Activated T-helper 17 cell treated with anti-CD3 and anti-CD28 coated beads, Interleukin-2, amount 50 U/mL, for 72 hours (primary cell): ENCODE measurements at places on chromosomes 13 and 19. TPM values are rescaled to one million over a fixed set of nuclear protein-coding genes. Genes with fewer than 3 reads are reported as not detected.
A peak's percentile ranks its signal among the peaks of the same experiment; 100 is the strongest.

GRCh38 chr13:113171250-113172125, 13.0 kb downstream of the PROZ start:
- no peak for ATAC-seq

DNA sequence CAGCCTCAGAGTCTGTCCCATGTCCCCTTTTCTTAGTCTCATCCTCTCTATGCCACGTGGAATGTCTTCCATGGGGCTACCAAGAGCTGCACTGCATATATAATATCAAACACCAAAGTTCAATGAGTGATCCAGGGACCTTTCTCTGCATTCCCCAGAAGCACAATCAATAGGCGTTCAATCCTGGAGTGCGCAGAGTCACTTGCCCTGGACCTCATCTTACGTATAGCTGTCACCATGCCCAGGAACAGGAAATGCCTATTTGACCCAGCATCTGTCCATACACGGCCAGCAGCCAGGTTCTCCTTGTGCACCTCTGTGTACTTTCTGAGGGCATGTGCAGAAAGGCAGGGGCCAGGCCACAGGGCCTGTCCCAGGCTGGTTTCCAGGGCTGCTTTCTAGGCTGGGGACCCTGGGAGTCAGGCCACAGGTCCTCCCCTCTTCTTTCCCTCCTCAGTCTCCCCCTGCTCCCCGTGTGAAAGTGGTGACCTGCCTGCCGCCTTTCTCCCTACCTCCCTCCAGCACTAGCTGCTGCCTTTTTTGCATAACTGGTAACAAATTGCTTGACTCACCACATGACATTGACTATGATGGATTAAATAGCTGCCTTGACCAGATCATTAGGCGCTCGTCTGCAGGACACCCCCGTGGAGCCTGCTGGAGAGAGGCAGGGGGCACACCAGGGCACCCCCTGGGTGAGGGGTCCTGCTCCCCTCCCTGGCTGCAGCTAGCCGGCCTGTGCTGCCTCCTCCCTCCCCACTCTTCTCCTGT, 222.0 kb downstream of the ZNF536 start:
- no peak for ATAC-seq

GRCh38 chr19:9881720-9882119, 46.6 kb downstream of the PIN1 start:
- ATAC-seq: no peak

DNA sequence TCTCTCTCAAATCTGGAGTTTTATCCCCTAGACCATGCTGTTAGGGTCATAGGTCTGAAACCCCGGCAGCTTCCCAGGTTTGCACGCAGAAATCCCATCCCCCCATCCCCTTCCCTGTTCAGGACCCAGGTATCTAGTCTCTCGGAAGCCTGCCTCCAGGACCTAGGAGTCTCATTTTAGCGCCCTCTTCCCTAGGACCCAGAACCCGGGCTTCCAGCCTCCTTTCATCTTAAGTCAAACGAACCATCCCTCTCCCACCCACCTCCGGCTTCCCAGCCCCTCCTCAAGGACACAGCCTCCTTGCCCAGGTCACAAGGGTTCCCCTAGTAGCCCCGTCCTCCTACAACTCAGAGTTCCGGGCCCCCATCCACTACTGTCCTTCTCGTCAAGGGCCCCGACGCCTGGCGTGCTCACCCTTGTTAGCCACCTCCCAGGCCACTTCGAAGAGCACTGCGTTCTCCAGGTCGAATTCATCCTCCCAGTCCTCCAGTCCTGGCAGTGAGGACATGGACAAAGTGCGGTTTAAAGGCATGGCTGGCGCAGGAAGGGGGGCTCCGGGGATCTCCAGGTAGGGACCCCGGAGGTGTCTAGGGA, 431 bp downstream of the GYS1 start:
- ATAC-seq: no peak

DNA sequence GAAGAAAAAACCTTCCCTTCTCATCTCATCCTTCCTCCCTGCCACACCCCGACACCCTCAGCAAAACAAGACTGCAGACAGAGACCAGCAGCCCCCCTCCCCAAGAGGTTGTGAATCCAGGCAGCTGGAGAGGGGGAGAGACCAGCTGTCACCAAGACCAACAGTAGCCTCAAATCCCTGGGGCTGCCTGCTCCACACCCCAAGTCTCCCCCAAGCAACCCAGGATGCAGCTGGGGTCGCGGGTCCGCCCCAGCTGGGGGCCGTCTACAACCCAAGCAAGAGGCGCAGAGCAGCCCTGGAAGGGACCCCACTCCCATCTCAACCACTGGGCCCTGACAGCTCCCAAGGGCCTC, 7.1 kb downstream of the KLF16 start:
- no peak for ATAC-seq

DNA sequence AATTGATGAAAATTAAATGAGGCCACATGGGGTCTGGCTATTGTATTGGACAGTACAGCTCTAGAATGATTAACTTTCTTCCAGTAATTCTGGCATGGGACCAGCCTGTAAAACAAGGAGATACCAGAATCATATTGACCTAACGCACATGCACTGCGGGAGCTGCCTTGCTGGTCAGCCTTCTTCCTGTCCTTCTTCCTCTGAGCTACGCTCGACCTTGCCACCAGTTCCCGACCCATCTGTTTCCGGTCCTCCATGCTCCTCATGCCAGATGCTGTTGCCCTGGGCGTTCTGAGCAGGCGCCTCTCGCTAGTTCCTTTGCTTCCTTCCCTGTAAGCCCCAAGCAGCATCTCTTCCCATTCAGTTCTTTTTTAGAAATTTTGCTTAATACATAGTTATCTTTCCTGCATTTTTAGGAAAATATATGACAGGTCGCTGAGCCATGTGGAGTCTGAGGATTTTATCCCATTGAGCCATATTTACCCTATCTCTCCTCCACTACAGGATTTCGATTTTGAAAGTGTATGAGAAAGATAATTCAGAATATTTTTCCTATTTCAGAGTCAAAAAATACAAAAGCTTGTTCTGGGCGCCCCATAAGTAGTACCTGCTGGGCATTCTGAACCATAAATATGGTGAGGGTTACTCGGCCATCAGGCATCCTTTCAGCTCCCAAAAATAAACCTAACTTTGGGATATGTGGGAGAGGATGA, 38.6 kb downstream of the TNFRSF19 start:
- ATAC-seq: no peak

- peak; percentile 70 for ATAC-seq
Measured at GRCh38 chr19:46009530-46010510, 13.0 kb downstream of the PGLYRP1 start.

DNA sequence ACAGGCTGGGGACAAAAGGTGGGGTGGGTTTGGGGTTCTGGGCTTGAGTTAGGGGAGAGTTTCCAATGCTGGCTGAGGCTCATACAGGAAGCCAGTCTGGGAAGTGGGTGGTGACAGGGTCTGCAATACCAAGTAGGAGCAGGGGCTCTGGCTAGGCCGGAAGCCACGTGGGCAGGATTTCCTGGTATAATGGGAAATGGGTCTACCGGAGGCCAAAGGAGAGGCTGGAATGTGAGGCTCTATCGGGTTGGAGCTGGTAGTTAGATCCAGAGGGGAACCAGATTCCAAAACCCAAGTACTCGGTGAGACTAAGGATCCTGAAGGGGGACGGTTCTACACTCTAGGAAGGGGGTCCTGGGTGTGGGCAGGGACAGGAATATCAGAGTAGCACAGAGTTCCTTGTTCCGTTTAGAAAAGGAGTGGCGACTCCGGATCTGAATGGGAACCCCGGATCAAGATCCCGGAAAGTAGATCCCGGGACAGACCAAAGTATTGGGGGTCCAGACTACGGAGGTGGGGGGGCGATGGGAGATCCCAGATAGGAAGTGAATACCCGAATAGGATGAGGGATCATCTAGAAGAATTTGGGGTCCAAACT, 802 bp downstream of the CDC37 start:
- no peak for ATAC-seq

GRCh38 chr19:50383001-50383851, 921 bp upstream of the POLD1 start:
- no peak for ATAC-seq

- ATAC-seq: peak; percentile 81
Measured at GRCh38 chr19:40466219-40466984, 399 bp upstream of the SPTBN4 start.

Gene CEACAM1
- 20.5 TPM for total RNA-seq

Gene NLRP12
- not detected for total RNA-seq

Gene RNF113B
- not detected for total RNA-seq

Gene KIR2DL3
- total RNA-seq: not detected

Gene IFNL1
- total RNA-seq: 0.42 TPM

Gene ETHE1
- total RNA-seq: 74.0 TPM

Gene TMEM59L
- total RNA-seq: 0.48 TPM
